Left kidney (tissue), 8 donors: ENCODE measurements at places on chromosomes 2 and 18. TPM values are rescaled to one million over a fixed set of nuclear protein-coding genes. Genes with fewer than 3 reads are reported as not detected.

GRCh38 chr2:232891621-232892071 lies 21.6 kb downstream of the SNORC start:
- no peak for DNase-seq

DNA sequence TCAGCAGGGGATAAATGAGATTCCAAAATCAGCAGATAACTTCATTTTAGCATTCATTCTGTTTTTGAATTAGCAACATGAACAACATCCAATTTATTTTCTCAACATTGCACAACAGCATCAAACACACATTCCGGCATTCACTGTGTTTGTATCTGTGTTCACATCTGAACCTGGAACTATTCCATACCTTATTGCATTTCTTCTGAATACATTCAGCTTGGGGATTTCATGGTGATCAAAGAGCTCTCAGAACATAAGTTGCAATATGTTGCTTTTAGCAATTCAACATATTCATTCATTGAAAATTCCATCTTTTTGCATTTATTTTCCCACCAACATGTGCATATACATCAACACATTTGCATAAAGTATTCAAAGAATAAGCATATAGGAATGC lies 1431.7 kb upstream of the PIK3C3 start:
- no peak for DNase-seq

GRCh38 chr2:215728504-215729065 lies 284.8 kb downstream of the MREG start:
- DNase-seq: no peak

The KRCC1 gene
- 59.3 TPM for polyA plus RNA-seq

GRCh38 chr2:201816657-201817575 lies 10.6 kb downstream of the CDK15 start:
- no peak for DNase-seq

The SLC8A1 gene
- polyA plus RNA-seq: 73.0 TPM
